ENCODE measurements at places on chromosomes 7 and 10.

GRCh38 chr7:66766041-66766440, 25.5 kb downstream of the RABGEF1 start:
- no peak for DNase-seq

DNA sequence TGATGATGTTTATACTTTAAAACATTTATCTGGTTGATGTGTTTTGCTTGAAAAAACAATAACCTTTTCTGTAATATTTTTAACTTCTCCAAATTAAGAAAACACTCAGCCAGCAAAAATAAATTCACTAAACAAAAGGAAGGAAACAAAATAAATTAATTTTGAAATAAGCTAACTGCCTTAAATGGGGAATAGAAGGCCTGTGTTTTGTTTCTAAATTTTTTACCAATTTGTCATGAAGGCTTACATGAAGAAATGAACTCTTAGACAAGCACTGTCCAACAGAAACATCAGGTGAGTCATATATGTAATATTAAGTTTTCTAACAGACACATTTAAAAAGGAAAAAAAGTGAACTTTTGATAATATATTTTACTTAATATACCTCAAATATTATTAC, 68.5 kb downstream of the LRRN3 start:
- no peak for DNase-seq

DNA sequence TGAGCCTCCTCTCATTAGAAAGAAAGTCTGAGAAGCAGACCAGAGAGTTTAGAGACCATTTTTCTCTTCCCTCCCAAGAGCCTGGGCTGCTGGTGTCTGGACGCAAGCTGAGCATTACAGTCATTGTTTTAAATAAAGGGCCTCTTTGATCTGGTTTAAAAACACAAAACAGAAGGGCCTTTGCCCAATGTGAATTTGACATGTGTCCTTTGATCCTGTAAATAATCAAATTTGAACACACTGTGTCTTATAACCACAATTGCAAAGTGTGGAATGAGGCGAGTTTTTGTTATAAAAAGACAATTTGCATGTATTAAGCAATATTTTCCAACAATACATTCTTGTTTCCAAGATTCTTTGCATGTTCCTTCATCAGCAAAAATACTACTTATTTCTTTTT, 158.5 kb downstream of the C7orf25 start:
- no peak for DNase-seq

- DNase-seq = peak; percentile 30
These were observed 10.2 kb upstream of the HKDC1 start for GRCh38 chr10:69209787-69210484.

GRCh38 chr7:151256410-151257045, 8.0 kb upstream of the SMARCD3 start:
- no peak for DNase-seq

GRCh38 chr10:74854610-74855009, 28.2 kb downstream of the KAT6B start:
- no peak for DNase-seq

- DNase-seq = no peak
These were observed 11.9 kb downstream of the ZNF862 start for GRCh38 chr7:149850007-149850594.

- DNase-seq = no peak
These were observed 18.9 kb upstream of the ZNF138 start for GRCh38 chr7:64775289-64775688.

DNA sequence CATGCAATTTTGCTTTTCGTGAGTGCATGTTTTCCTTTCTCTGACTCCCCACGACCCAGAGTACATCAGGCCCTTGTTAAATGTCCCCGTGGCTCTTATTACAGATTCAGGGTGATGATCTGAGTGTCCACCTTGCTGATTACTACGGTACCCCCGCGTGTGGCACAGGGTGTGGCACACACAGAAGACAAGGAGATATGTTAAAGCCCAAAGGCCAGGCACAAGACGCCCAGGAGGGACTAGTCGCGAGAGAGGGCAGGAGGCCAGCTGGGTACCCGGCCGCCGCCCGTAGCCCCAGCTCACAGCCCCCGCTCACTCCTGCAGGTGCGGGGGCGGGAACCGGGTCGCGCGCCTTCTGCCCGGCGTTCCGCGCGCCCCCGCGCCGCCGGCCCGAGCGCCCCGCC, 281 bp upstream of the EXOC6 start:
- no peak for DNase-seq

DNA sequence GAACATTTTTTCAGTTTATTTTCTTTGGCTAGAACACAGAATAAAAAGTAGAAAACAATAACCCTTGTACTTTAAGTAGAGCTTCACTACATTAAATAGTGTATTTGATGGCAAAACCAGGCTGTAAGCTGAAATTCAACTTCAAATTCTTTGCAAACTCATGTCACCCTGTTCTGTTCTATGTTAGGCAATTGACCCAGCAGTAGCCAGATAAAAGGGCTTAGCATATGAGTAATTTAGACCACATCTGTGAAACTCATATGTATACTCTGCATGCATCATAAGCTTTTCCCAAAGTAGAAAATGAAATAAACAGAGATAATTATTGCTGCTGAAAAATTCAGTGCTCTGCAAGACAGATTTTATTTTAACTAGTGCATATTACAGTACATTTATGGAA, 150.2 kb downstream of the GNAI1 start:
- no peak for DNase-seq

DNA sequence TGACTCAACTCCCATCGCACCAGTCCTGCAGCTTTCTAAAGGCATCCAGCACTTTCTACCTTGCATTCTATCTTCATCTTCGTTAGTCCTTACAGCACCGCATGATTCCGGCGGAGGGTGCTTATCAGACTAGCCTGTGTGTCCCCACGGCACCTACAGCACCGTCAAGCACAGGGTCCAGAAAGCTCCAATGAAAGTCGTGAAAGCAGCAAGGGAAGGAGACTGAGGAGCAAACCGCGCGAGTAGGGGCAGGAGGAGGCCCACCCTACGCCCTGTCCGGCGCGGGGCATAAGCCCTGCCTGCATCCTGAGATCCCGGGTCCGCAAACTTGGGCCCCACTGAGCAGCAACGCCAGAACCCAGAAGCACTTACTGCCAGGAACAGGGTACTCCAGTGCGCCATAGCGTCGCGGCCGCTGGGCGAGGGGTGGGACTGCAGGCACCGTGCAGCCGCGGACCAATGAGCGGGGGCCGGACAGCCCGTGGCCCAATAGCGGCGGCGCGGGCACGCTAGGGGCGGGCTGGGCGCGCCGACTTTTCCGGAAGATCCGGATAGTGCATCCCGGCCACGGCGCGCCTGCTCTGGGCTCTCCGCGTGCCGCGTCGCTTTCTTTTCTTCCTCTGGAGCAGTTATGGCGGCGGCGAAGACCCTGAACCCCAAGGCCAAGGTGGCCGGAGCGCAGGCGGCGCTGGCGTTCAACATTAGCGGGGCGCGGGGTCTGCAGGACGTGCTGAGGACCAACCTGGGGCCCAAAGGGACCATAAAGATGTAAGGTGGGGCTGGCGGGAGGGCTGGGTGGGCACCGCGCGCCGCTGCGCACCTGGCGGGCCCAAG, 122.1 kb upstream of the VKORC1L1 start:
- peak; percentile 94 for DNase-seq

DNA sequence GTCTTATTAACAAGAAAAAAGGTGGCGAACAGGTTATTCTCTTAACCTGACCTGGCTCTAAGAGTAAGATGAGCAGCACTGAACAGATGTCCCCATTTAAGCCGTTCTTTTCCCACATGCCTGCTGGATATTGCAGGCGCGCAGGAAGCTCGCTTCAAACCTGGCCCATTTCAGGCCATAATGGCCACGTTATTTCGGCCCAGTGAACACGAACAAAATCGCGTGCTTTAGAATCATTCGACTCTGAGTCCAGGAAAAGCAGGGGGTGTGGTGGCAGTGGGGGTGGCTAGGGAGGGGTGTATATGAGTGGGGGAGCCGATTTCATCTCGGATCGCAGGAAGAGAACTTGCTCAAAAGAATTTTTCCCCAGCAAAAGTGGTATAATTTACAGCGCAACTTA, 6.6 kb upstream of the SP8 start:
- DNase-seq = no peak

- no peak for DNase-seq
These were observed 4.7 kb upstream of the MGMT start for GRCh38 chr10:129462257-129462795.

- DNase-seq = no peak
These were observed 364.7 kb downstream of the RPS24 start for GRCh38 chr10:78398382-78398781.

GRCh38 chr7:51113962-51114361, 202.6 kb downstream of the COBL start:
- no peak for DNase-seq

DNA sequence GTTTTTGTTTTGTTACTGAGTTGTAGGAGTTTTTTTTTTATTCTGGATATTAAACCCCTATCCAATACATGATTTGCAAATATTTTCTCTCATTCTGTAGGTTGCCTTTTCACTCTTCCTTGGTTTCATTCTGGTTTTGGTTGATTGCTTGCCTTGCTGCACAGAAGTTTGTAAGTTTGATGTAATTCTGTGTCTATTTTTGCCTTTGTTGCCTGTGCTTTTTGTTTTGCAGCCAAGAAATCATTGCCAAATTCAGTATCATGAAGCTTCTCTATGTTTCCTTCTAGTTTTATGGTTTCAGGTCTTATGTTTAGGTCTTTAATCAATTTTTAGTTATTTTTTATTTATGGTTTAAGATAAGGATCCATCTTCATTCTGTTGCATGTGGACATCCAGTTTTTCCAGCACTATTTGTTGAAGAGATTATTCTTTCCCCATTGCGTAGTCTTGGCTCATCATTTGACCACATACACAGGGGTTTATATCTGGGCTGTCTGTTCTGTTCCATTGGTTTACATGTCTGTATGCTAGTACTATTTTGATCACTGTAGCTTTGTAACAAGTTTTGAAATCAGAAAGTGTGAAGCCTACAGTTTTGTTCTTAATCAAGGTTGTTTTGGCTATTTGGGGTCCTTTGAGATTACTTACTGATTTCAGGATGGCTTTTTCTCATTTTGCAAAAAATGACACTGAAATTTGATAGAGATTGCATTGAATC, 26.4 kb downstream of the BMPR1A start:
- no peak for DNase-seq

DNA sequence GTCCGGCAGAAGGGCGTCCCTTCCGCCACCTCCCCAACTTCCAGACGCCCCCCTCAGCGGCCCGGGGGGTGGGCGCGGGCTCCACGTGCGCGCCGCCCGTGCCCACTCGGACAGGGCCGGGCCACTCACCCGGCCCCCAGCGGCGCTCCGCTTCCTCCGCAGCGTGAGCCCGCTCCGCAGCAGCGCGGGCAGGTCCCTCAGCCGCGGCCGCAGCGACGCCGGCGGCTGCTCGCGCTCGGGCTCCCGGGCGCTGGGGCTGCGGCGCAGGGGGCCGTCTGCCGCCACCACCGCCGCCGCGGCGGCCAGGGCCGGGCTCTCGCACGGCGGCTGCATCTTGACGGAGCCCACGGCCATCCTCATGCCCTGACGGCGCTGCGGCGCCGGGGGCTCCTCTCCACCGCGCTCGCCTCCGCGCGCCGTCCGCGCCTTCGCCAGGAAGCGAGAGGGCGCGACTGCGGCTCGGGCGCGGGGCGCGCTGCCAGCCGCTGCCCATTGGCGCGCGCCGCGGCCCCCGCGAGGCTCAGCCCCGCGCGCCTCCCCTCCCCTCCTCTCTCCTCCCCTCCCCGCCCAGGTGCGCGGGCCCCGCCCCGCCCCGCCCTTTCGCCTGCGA, at the start of gene RAPGEF5:
Gene RAPGEF5, minus strand, starts transcription at position 454 of the 610 bp plus-strand sequence. Its CDS starts 94 bp downstream, at position 360.
- DNase-seq = no peak

- no peak for DNase-seq
These were observed 371.7 kb upstream of the NRP1 start for GRCh38 chr10:33706191-33706590.

GRCh38 chr7:100763556-100764140, 30.3 kb downstream of the ZAN start:
- DNase-seq = no peak

DNA sequence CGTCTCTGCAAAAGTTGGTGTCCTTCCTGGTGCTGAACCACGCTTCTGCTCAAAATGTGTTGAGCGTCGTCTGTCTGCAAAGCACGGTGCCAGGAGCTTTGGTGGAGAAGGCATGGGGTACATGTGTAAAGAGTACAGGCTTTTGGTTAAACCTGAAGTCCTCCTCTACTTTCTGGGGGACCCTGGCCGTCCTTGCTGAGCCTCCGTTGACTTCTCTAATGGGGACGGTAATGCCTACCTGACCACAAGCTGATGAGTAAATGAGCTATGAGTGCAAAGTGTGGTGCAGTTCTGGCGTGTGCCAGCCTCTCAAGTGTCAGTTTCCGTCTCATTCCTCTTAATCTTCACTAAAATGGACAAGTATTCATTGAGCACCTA, 527 bp upstream of the HERPUD2 start:
- peak; percentile 16 for DNase-seq

DNA sequence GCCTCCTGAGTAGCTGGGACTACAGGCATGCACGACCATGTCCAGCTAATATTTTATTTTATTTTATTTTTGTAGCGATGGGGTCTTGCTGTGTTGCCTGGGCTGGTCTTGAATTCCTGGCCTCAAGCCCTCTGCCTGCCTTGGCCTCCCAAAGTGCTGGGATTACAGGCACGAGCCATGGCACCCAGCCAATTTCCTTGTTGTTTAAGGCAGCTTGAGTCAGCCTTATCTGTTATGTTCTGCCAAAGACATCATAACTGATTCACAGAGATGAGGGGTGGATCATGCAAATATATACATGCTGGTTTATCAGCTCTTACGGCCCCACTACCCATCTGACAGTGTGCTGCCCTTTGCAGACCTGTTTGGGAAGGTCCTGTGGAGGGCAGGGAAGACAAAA, 826.7 kb downstream of the TYW1 start:
- DNase-seq = no peak

GRCh38 chr7:110804501-110804900, 286.4 kb upstream of the LRRN3 start:
- DNase-seq = no peak

GRCh38 chr10:71547876-71548846, 151.4 kb downstream of the CDH23 start:
- DNase-seq = peak; percentile 68

DNA sequence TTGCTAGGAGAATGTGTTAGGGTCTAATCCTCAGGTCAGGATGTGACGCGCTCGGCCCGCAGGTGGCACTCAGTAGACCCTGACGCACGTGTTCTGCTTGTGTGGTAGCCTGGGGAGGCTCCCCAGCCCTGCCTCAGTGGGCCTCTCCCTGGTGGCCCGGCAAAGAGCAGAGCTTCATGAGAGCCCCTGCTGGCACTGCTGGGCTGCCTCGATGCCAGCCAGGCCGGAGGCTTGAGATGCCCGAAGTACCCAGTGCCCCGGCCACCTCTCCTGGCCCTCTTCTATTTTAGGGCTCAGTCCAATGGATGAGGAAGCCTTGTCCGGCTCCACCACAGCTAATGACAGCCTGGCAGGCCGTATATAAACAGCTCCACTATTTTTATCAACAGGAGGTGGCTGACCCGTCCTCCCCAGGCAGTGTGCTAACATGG, 42.0 kb downstream of the PRF1 start:
- DNase-seq = no peak

DNA sequence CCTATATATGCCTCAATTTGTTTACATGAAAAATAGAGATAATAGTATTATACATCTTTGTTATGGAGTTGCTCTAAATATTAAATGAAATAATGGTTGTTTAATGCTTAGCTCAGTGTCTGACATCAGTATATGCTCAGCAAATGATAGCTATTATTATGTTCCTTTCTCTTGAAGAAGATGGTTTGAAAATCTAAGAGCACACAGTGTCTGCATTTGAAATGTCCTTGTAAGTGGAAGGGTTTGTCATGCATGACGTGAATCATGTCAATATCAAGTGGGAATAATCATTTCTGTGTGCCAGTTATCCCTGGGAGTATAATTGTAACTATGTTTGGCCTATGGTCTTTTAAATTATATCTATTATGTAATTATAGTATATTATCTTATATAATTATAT, 377.5 kb upstream of the SORCS1 start:
- DNase-seq = no peak

- DNase-seq = no peak
These were observed 816.1 kb upstream of the C7orf33 start for GRCh38 chr7:147774461-147774860.

All from inflammatory macrophage (primary cell).